Tibial nerve (tissue), 4 donors: ENCODE measurements at places on chromosomes 16 and 17.

DNA sequence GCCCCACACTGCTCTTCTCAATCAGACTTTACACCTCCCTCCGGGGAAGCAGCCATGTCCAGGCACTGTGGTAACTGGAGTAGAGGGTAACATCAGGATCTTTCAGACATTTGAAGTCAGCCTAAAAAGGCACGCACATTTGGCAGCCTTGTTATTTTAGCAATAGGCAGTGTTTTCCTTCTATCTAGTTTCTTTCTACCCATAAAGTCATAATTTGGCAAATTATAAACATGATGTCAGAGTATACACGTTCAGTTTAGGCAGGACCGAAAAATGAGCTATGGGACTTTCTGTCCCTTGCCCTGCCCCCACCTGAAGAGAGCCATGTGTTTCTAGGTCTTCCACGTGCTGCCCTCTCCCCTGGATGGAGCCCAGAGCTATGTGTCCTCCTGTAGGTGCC is 21.1 kb downstream of the NARF start:
- no peak for DNase-seq

DNA sequence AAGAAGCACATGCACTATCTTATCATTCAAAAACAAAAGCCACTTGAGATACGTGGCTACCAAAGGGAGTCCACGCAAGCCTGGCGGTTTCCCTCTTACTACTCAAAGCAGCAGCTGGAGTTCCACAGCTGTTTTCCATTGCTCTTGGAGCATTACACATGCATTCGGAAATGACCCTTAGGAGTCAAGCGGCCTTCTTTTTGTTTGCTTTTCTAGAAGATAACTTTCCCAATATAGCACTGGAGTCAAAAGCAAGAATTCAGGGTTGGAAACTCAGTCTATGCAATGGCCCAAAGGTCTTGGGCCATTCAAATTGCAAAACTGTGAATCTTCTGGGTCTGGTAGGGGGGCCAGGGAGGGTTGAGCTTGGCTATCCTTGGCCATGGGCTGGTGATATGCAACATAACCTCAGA is 97.8 kb upstream of the MAF start:
- peak; percentile 46 for DNase-seq

DNA sequence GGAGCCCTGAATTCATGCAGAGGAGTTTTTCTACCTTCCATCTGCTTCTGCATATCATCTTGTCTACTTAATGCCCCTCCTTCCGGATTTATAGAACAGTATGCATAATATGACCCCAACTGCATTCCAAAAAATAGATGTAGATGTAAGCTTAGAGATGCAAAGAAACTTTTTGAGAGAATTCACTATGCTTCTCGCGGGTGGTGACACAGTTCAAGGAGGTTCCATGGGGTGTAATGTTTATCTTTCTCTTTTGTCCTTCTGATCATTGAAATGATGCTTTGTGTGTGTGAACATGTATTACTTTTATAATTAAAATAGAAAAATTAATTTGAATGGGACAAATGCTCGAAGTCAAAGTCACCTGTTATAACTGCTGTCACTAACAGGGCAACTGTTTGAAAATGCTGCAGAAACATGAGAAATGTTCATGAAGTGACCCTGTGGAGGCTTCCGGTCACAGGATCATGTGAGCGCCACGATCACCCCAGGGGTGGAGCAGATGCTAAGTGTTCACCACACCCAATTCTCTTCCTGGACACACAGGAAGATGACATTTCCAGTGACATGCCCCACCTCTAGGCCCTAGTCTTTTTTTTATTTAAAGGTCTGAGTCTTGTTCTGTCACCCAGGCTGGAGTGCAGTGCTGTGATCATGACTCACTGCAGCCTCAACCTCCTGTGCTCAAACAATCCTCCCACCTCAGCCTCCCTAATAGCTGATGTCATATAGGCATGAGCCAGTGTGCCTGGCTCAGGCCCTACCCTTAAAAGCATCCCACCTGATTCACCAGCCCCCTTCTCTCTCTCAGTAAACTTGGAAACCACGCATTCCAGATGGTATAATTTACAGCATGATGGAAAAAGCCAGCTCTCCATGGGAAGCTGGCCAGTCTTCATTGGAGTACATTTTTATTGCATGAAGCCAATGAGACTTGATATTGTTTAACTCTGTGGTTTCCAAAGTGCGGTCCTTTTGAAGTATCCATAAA is 21.0 kb upstream of the AGRP start:
- no peak for DNase-seq

DNA sequence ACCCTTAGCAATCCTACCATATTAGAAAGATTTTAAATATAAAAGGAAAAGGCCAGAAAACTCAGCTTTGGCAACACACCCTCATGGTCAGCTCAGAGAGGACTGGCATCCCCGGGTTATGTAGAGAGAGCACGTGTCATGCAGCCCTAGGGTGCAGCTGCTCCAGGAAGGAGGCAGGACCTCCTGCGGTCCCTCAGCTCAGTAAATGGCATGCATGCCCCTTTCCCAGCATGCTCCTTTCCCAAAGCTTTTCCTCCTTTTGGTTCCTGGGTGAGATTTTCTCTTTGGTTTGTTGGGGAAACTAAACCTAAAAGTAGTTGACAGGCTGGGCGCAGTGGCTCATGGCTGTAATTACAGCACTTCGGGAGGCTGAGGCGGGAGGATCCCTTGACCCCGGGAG is 3.9 kb downstream of the GAN start:
- no peak for DNase-seq

DNA sequence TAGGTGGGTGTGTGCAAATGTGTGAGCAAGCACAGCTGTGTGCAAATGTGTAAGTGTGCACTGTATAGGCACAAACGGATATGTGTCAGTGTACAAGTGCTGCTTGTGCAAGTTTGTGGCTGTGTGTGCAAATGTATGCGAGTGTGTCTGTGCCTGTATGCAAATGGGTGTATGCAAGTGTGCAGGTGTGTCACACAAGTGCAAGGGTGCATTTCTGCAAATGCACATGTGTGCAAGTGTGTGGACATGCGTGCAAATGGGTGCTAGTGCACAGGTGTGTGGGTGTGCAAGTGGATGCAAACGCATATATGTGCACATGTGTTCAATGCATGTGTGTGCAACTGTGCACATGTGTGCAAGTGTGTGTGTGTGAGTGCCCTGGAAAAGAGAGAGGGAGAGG is 76.5 kb upstream of the TNRC6C start:
- DNase-seq, result no peak

GRCh38 chr17:11900041-11900476 is 97.2 kb downstream of the ZNF18 start:
- no peak for DNase-seq

DNA sequence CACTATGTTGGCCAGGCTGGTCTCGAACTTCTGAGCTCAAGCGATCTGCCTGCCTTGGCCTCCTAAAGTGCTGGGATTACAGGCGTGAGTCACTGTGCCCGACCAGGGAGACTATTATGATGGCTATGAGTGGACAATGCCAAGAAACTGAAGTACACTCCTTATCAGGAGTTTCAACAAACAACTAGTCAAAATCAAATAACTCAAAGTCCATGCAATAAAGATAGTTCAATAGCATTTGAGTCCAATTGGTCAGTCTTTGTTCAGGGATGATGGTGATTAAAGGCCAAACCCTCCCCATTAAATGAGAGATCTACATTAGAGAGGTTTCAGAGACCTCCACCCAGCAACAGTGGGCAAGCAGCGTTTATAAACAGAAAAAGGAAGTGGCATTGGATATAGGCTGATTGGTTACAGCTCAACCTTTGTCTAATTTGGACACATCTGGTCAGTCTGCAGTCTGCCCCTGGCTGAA is 8.0 kb downstream of the CHST5 start:
- DNase-seq, result no peak

GRCh38 chr17:35242805-35243560 is at the start of gene SLFN5:
SLFN5 (plus strand) TSS chr17:35243072; CDS start chr17:35258691, 15,619 bp downstream.
- peak; percentile 98 for DNase-seq

- no peak for DNase-seq
Observed at GRCh38 chr17:47895347-47895855, 635 bp upstream of the SP2 start.

GRCh38 chr16:53789137-53789536 is 85.2 kb downstream of the FTO start:
- no peak for DNase-seq

GRCh38 chr17:60244656-60245055 is 94.9 kb downstream of the CA4 start:
- no peak for DNase-seq

DNA sequence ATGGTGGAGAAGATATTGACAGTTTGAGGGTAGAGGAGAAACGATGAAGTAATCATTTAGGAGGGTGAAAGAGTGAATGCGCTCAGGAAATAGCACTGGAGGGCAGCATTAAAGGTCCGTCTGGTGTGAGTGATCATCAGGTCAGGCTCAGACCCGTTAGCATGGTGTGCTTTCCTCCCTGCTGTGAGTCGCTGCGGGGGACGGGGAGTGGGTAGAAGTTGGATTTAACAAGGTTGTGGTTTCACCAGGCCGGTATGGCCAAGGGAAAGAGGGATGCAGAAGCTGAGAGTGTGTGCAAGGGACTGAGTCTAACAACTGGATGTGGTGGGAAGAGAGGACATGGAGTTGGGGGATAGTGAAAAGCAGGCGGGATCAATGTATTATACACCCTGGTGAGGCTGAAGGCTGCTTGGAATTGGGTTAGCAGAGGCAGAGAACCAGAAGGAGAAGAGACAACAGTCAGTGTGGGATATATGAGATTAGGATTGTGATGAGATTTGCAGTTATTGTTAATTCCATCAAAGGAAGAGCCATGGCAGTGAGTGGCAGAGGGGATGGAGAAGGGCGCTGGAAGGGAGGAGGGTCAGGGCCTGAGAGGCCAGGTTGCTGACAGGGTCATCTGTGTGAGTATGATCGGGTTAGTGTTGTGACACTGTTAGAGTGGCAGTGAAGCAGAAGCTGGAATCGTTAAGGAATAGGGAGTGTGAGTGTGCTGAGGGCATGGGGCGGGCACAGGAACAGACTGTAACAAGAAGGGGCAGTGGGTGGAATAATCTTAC is 59.0 kb upstream of the TBX2 start:
- DNase-seq, result no peak

DNA sequence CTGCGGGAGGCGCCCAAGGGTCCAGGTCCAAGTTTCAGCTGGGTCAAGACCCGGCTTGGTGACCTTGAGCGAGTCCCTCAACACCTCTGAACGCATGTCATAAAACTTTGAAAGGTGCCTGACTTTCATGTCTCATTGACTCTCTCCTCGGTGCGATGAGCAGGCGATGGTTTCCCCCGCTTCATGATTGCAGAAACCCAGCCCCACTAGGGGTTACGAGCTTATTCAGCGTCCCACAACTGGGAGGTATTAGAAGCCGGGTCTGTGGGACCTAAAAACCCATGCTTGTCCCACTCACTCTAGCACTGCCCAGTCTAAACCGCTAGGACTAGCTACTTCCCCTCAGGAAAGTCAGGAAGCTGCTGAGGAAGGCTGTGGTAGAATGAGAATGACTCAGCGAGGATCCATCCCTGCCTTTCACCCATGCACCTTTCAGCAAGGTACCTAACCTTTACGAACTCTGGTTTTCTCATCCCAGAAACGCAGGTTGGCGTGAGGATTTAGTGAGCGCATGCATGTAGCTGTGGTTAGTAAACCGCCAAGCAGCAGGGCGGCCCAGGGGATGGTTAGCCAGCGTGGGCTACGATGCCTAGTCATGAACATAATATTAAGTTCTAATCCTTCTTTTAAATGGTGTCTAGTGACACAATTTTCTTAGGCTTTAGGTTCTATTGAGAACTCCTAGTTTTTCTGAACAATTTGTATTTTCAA is 26.2 kb upstream of the RFFL start:
- DNase-seq, result peak; percentile 7

GRCh38 chr16:12157517-12158093 is 181.1 kb downstream of the SNX29 start:
- DNase-seq, result no peak

GRCh38 chr17:1639549-1640180 is 5.9 kb downstream of the SCARF1 start:
- no peak for DNase-seq

DNA sequence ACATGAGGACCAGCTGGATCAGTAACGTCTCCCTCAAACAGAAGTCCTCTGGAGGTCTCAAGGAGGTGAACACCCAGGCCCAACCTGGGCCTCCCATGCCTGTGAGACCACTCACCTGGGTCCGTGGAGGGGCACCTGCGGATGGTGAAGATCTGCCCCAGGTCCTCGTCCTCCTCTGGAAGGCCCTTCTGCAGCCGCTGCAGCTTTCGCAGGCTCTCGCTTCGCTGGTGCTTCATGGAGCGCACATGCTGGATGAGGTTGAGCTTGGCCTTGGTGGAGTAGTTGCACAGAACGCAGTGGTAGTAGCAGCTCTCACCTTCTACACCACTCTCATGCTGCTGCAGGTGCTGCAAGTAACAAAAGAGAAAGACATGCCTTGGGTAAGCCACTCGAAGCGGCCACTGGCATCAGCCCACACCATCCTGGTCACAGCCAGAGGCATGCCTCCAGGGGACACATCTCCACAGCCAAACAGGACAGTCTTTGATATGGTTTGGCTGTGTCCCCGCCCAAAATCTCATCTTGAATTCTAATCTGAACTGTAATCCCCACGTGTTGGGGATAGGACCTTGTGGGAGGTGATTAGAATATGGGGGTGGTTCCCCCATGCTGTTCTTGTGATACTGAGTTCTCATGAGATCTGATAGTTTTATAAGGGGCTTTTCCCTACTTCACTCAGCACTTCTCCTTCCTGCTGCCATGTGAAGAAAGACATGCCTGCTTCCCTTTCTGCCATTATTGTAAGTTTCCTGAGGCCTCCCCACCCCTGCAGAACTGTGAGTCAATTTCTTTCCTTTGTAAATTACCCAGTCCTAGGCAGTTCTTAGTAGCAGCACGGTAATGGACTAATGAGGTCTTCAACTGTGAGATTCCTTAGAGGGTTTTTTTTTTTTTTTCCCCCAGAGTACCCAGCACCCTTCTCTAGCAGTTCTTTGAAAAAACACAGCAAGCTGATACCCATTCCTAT is 158.0 kb downstream of the ZFHX3 start:
- no peak for DNase-seq

- no peak for DNase-seq
Observed at GRCh38 chr16:56974549-56975300, 13.0 kb downstream of the CETP start.

DNA sequence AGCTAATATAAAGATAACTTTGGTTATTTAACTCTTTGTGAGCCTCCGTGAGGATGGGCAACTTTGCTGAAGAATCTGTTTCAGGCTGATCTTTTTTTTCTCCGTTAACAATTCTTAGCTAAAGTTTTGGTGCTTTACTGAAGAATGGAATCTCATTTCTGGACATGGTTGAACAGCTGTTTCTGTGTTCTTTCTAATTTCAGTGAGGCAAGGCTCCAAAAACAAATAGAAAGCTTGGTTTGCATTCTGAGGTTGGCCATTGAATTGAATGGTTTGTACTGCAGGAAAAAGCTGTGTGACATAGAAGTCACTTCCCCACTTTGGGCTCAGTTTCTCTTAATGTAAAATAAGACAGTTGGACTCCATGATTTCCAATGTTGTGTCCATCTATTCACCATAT is 22.3 kb upstream of the HLF start:
- no peak for DNase-seq
